ENCODE measurements at places on chromosomes 2 and 18. TPM values are rescaled to one million over a fixed set of nuclear protein-coding genes. Genes with fewer than 3 reads are reported as not detected.

LDAH gene
- 42.0 TPM for total RNA-seq

MOCOS gene
- total RNA-seq = 1.1 TPM

DNA sequence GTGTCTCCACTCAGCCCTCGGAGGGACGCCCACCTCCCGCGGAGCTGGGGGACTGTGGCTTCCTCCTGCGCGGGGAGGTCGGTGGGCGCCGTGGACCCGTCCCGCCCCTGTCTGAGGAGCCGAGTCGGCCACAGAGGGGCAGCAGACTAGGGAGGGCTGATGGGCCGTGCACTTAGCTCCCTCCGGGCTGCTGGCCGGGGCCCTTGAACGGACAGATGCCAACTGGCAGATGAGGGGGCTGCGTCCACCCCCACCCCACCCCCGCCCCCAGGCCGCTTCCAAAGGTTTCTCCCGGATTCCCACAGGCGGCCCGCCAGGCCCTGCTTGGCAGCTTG is 10.4 kb upstream of the UBE2F start:
- peaks cover 41% of the 10 kb centered on the region for H3K27me3 ChIP-seq
- peak; percentile 48 for DNase-seq
- peak overlapping the region; percentile 67 for H3K4me3 ChIP-seq

LBH gene
- 4.2 TPM for total RNA-seq

DNA sequence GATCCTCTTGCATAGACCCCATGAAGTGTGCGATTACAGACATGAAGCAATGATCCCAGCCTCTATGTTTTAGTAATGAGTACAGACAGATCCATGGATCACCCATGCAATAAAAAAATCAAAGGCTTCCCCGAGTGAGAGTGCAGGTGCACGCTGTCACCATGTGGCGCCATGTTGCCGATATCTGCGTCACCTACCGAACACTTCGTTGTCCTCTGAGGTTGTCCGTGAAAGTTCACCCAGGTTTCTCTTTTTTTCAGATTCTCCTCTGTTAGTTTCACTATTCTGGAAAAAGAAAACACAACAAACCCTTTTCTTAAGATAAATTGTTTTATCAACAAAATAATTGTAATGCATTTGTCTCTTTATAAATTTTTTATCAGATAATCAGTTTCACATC is 66.5 kb downstream of the MBP start:
- DNase-seq = no peak
- no peak overlapping the region for H3K27ac ChIP-seq
- no peaks in the 10 kb centered on the region for H3K27me3 ChIP-seq
- H3K4me3 ChIP-seq = no peak overlapping the region

LRRFIP1 gene
- total RNA-seq = 40.7 TPM

CRYGC gene
- not detected for total RNA-seq

DNA sequence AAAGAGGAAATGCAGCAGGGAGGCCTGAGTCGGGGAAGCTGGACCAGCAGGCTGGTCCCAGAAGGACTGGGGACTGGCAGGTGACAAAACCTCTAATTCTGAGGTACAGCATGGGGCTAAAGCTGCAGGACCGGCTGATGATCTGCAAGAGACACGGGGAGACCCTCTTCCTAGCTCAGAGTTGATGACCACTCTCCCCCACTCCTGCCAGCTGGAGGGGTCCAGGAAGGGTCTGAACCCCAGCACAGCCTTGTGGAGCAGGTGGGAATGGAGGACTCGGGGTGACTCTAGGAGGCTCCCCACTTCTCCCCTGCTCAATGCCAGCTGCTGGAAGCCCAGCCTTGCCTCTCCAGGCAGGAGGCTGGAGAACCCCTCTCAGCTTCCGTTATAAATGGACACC is 67.7 kb downstream of the TWIST2 start:
- no peak for DNase-seq
- H3K4me3 ChIP-seq = no peak overlapping the region
- no peaks in the 10 kb centered on the region for H3K27me3 ChIP-seq
- H3K4me1 ChIP-seq = no peaks in the 10 kb centered on the region
- no peak overlapping the region for H3K27ac ChIP-seq
- no peaks in the 10 kb centered on the region for H3K36me3 ChIP-seq

TUBB8B gene
- total RNA-seq = 0.36 TPM

- peaks cover 100% of the 10 kb centered on the region for H3K27me3 ChIP-seq
- H3K4me1 ChIP-seq = no peaks in the 10 kb centered on the region
- no peak overlapping the region for H3K27ac ChIP-seq
- no peaks in the 10 kb centered on the region for H3K36me3 ChIP-seq
- H3K4me3 ChIP-seq = no peak overlapping the region
These were observed 9.3 kb downstream of the WNT10A start for GRCh38 chr2:218889937-218890336.

OXER1 gene
- 0.88 TPM for total RNA-seq

CHST9 gene
- 1.3 TPM for total RNA-seq

- DNase-seq = no peak
- no peaks in the 10 kb centered on the region for H3K36me3 ChIP-seq
- peaks cover 2% of the 10 kb centered on the region for H3K4me1 ChIP-seq
- H3K4me3 ChIP-seq = no peak overlapping the region
- no peak overlapping the region for H3K27ac ChIP-seq
- no peaks in the 10 kb centered on the region for H3K27me3 ChIP-seq
These were observed 23.6 kb upstream of the SULT1C4 start for GRCh38 chr2:108354136-108354535.

DNA sequence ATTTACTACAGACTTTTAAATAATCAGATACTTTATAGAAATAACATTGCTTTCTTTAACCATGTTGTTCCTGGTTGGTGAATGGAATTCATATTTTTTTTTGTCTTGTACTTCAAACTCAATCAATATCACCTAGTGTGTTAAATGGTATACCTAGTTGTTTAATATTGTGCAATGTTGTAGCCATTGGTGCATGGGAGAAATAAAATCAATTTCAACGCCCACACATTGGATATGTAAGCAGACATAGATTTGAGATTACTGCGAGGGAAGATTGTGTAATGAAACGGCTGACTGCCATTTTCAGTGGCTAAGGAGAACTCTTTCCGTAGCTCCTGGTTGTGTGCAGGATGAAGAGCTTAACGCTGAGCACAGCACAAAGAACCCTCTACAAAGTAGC is 626.1 kb downstream of the TMEM182 start:
- H3K36me3 ChIP-seq = no peaks in the 10 kb centered on the region
- peaks cover 8% of the 10 kb centered on the region for H3K4me1 ChIP-seq
- no peak overlapping the region for H3K4me3 ChIP-seq
- H3K27ac ChIP-seq = no peak overlapping the region

CPLX4 gene
- total RNA-seq = 0.12 TPM

GRCh38 chr2:173050684-173051083 is 25.0 kb upstream of the MAP3K20 start:
- H3K27me3 ChIP-seq = no peaks in the 10 kb centered on the region
- no peaks in the 10 kb centered on the region for H3K36me3 ChIP-seq
- no peak overlapping the region for H3K4me3 ChIP-seq
- H3K4me1 ChIP-seq = peaks cover 10% of the 10 kb centered on the region

DNA sequence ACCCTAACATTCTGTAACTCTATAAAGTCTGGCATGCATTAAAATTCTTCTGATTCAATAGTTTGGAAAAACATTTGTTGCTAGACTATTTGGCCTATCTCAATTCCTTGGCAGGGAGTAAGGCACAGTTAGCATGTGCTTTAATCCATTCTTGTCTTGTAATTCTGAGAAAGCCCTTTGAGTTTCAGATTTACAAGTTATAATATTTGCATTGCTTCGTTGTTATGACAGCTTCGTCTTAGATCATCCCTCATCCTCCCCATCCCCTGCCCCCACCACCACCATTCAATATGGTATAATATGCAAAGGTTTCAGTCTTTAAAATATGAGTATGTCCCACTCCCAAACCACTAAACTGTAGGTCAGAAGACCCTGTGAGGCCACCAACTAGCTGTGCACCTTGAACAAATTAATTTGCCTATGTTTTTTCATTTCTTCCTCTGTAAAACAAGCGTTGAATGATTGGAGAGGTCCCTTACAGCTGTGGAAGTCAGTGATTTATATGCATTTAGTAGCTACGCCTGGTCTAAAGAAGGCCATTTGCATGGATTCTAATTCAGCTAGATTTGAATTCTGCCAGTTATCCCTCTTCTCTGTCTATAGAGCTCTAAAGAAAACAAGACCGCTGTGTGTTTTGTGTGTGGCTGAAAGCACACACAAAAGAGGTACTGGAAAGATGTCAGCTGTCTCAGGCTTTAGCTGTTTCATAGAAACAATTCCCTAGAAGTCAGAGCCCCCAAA is 591 bp downstream of the C2orf80 start:
- no peaks in the 10 kb centered on the region for H3K27me3 ChIP-seq
- H3K36me3 ChIP-seq = no peaks in the 10 kb centered on the region
- peak; percentile 43 for DNase-seq
- H3K27ac ChIP-seq = peak overlapping the region; percentile 71

GRCh38 chr2:108629417-108629816 is 89.9 kb upstream of the RANBP2 start:
- H3K4me3 ChIP-seq = no peak overlapping the region
- H3K36me3 ChIP-seq = no peaks in the 10 kb centered on the region
- no peak overlapping the region for H3K27ac ChIP-seq
- peaks cover 7% of the 10 kb centered on the region for H3K4me1 ChIP-seq
- no peak for DNase-seq

DNA sequence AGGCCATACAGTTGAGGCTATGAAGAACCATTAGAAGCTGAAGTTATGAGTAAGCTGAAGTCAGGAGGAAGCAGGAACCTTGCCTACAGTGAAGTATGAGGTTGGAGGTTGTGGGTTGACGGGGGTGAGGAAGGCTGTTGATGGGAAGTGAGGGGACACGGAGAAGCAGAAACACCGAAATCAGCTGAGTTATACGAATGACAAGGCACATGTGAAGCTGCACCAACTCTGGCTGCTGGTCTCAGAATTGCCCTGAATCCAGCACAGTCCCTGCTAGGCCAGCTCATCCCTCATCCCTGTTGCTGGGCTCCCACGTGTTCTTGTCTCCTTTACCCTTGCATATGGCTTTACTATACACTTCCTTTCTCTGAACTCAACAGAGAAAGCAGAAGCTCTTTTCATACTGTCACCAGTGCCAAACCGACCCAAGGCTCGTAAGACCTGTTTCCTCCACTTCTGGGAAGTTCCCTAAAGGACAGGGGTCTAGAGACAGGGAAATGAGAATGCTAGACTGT is 9.2 kb upstream of the TMEM247 start:
- no peak overlapping the region for H3K27ac ChIP-seq
- H3K27me3 ChIP-seq = no peaks in the 10 kb centered on the region
- H3K4me1 ChIP-seq = no peaks in the 10 kb centered on the region
- H3K4me3 ChIP-seq = no peak overlapping the region
- no peaks in the 10 kb centered on the region for H3K36me3 ChIP-seq

DNA sequence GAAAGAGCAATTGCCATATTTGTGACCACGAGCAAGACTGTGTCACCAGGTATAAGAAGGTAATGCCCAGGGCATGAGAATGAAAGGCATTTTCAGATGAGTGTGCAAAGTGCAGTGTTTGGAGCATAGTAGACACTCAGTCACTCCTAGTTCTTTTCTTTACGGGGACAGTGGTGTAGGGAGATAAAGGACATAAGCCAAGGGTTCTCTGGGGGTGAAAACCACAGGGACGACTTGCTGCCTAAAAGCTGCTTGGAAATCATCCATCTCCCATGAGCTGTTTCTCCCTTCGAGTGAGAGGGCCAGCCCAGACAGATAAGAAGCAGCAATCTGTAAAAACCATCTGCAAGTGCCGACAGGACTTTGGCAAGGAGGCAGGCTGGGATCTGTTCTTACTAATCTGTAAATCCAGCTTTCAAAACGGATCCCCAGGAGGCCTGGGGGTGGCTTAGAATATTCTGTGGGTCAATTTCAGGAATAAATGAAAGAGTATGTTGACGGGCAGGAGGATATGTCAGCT is 221.6 kb downstream of the LPIN1 start:
- no peaks in the 10 kb centered on the region for H3K36me3 ChIP-seq
- no peaks in the 10 kb centered on the region for H3K27me3 ChIP-seq

ZNF512 gene
- 96.1 TPM for total RNA-seq

GRCh38 chr2:205678541-205679142 is 3.7 kb upstream of the NRP2 start:
- H3K4me1 ChIP-seq = peaks cover 21% of the 10 kb centered on the region
- no peak for DNase-seq
- H3K4me3 ChIP-seq = no peak overlapping the region
- no peak overlapping the region for H3K27ac ChIP-seq
- H3K27me3 ChIP-seq = peaks cover 22% of the 10 kb centered on the region
- no peaks in the 10 kb centered on the region for H3K36me3 ChIP-seq

BIN1 gene
- 26.9 TPM for total RNA-seq

DNA sequence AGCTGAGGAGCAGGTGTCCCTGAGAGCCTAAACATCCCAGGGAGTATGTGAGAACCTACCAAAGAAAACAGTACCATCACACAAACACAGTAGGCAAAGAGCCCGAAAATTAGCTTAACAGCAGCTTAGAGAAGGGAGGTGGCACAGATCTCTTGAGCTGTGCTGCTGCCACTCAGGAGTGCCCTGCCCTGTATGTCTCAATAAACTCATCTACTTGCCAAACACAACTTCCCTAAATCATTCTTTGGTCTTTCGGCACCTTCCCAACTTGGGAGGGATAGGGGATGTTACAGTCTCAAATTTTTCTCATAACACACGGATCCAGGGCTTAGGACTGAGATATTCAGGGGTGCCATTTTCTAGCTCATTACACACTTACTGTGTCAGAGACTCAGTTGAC is 45.3 kb upstream of the C1D start:
- H3K4me1 ChIP-seq = no peaks in the 10 kb centered on the region
- no peaks in the 10 kb centered on the region for H3K27me3 ChIP-seq
- no peaks in the 10 kb centered on the region for H3K36me3 ChIP-seq
- no peak for DNase-seq
- H3K4me3 ChIP-seq = no peak overlapping the region
- H3K27ac ChIP-seq = no peak overlapping the region

- H3K27ac ChIP-seq = no peak overlapping the region
- no peak overlapping the region for H3K4me3 ChIP-seq
- no peak for DNase-seq
- H3K36me3 ChIP-seq = peaks cover 3% of the 10 kb centered on the region
These were observed 56.2 kb downstream of the POLR1A start for GRCh38 chr2:86049529-86049928.

- no peaks in the 10 kb centered on the region for H3K36me3 ChIP-seq
- no peak overlapping the region for H3K4me3 ChIP-seq
- H3K4me1 ChIP-seq = peaks cover 21% of the 10 kb centered on the region
- H3K27ac ChIP-seq = no peak overlapping the region
These were observed 5.7 kb upstream of the NOSTRIN start for GRCh38 chr2:168796583-168797285.

GRCh38 chr2:6721395-6721794 is 144.3 kb downstream of the CMPK2 start:
- no peaks in the 10 kb centered on the region for H3K4me1 ChIP-seq
- no peak for DNase-seq
- no peak overlapping the region for H3K27ac ChIP-seq
- no peak overlapping the region for H3K4me3 ChIP-seq
- H3K27me3 ChIP-seq = no peaks in the 10 kb centered on the region
- H3K36me3 ChIP-seq = no peaks in the 10 kb centered on the region

KIF5C gene
- 53.0 TPM for total RNA-seq

COL6A3 gene
- total RNA-seq = 0.41 TPM

Data from neural progenitor cell (in vitro differentiated cells).